ENCODE measurements at places on chromosomes 3 and 15.

GRCh38 chr3:105322570-105323273, 44.0 kb upstream of the ALCAM start:
- no peak for DNase-seq

DNA sequence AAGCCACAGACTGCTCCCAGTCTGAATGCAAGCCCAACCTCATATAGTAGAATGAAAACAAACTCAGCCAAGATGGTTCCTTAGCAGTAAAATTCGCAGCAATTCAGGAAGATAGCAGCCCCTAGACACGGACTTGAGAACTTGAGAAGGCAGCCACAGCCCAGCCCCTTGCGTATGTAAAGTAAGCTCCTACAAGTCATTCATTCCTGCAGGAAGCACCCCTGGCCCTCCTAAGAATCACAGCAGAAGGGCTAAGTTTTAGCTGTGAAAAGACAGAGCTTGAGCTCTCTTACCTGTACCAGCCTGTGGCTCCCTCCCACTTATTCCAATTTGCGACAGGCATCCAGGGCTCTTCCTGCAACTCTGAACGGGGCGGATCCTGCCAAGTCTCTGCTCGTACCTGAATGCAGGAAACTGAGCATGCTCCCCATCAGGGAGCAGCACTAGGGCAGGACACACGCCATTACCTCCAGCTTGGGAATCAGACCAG, 136.4 kb downstream of the MAGI1 start:
- no peak for DNase-seq

DNA sequence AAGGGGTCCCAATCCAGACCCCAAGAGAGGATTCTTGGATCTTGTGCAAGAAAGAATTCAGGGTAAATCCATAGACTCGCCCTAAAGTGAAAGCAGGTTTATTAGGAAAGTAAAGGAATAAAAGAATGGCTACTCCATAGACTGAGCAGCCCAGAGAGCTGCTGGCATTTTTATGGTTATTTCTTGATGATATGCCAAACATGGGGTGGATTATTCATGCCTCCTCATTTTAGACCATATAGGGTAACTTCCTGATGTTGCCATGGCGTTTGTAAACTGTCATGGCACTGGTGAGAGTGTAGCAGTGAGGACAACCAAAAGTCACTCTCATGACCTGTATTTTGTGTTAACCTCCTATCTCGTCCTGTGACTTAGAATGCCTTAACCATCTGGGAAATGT, 142.2 kb downstream of the DOCK3 start:
- no peak for DNase-seq

DNA sequence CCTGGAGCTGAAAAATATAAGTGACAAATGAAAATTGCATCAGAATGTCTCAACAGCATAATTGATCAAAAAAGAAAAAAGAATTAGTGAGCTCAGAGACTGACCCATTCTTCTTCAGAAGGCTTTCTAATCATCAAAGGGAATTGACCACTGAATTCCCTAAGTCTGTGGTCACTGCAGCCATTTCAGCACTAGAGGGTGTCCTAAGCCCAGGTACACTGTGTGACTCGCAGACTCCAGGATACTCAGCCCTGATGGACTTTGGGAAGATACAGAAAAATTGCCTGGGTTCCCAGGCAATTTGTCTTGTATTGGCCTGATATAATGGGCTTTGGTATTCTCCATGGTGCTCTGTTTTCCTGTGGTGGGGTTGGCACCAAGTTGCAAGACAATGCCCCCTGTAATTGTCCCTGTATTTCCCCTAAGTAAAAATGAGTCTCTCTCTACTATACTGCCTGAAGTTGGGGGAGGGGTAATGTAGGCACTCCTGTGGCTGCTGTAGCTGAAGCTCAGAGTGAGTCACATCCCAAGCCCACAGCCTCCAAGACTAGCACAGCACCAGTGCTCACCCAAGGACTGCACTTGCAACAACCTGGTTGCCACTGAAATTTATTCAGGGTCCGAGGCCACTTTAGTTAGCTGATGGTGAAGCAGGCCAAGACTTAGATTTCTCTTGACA, 256.0 kb upstream of the STAC start:
- peak; percentile 59 for DNase-seq

DNA sequence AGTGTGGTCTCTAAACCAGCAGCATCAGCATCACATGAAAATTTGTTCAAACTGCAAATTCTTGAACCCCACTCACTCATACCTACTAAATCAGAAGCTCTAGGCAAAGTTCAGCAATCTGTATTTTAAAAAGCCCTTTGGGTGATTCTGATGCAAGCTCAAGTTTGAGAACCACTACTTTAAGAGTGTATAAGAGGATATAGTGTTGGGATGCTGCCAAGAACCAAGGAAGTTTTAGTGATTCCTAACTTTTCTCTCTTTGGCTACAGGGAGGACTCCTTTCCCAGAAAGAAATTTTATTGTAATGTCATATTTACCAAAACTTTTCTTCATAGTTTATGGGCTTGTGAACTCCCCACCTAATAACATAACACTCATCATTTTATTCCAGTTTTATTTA, 422.2 kb downstream of the TBC1D5 start:
- no peak for DNase-seq

DNA sequence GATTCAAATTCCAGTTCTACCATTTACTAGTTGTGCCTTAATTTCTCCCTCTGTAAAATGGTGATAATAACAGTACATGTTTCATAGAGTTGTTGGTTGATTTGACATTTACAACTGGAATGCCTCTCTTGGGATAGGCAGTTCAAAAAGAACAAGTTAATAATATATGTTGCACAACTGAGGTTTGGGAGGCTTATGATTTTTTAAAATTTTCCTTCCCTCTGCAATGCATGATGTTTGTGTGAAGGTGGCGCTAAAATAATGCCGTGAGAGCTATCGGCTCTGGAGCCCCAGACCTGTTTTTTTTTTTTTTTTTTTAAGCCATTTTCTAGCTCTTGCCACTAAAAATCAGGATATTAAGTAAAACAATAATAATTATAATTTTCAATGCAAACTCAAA, 18.6 kb downstream of the DNAJB11 start:
- DNase-seq = no peak

DNA sequence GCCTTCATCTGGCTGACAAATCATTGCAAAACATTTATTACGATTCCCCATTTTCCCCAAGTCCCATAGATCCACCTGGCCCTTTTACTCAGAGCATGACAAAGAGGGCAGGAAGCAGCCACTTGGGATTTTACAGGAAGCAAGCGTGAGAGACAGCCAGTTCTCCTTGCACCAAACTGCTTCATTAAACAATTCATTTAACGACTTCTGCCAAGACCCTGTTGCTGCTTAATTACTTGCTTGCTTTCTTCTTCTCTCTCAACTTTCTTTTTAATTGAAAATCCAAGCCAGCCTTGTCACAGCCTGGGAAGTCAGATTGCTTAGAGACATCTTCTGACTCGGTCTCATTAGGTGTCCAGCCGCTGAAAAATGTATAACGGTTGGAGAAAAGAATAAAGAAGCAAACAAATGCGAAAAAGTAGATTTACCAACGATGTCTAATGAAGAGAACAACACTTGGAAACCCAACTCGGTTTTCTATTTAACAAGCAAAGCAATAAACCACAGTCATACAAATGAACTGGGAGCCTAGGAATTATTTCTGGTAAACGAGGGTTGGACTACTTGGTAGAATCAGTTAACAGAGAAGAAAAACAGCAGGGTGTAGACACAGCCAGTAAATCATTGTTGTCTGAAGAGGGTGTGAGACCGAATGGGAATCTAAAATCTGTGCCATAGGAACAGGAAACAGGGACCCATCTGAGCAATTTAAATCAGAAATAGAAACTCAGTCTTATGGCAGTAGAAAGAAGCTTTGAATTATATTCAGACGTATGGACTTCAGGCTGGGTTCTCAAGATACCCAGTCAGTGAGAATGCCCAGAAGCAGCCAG, 298.3 kb downstream of the LRRC3B start:
- no peak for DNase-seq

DNA sequence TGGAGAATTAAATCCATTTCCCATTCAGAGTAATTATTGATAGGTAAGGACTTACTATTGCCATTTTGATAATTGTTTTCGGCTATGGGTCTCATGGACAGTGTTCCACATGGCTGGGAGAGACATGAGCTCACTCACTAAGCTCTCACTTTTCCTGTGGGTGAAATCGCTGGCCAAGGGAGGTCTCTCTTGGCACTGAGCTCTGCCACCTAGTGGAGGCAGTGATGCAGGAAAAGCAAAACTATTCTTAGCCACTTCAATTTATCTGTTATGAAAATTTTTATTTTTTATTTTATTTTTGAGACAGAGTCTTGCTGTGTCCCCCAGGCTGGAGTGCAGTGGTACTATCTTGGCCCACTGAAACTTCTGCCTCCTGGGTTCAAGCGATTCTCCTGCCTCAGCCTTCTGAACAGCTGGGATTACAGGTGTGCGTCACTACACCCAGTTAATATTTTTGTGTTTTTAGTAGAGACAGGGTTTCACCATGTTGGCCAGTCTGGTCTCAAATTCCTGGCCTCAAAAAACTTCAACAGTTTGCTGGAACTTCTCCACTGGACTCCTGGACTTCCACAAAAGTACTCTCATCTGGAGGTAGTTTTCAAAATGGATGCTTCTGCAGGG, 4.7 kb upstream of the RNF13 start:
- peak; percentile 54 for DNase-seq
